ENCODE measurements at places on chromosomes 11 and 22.

GRCh38 chr11:61551634-61552033 lies 29.2 kb downstream of the SYT7 start:
- DNase-seq = no peak

DNA sequence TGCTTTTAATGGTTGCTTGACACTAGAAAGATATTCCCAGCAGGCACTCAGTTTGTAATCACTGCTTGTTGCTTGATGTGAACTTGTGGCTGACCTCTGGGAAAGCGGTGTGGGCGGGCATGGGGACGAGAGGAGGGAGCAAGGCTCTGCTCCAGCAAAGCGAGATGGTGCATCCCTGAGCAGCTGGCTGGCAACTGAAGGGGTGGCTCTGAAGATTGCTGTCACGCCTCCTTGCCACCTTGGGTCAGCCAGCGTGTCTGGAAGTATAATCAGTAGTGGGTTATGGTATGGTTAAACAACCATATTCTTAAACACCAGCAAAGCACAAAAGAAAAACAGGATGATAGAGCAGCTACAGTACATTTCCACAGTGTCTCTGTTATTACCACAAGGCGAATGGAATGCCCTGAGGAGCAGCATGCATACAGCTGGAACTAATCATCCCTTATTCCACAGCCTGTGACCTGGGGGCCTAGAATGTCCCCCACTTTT lies 124.5 kb downstream of the TRIM44 start:
- no peak for DNase-seq

DNA sequence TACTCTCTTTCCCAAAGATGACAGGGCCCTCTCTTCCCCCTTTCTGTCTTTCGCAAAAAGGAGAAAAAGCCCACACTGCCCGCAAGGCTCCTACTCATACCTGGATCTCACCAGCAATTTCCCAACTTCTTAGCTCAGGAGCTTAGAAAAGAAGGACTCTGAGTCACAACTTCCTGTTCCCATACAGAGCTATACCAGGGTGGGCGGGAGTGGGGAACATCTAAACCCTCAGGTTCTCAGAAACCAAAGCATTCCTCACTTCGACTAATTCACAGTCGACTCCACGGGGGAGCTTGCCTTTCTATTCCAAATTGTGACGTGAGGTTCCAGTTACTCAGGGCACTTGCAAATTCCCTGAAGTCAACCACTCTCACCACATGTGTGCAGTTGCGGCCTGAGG lies 61.9 kb downstream of the MTNR1B start:
- no peak for DNase-seq

DNA sequence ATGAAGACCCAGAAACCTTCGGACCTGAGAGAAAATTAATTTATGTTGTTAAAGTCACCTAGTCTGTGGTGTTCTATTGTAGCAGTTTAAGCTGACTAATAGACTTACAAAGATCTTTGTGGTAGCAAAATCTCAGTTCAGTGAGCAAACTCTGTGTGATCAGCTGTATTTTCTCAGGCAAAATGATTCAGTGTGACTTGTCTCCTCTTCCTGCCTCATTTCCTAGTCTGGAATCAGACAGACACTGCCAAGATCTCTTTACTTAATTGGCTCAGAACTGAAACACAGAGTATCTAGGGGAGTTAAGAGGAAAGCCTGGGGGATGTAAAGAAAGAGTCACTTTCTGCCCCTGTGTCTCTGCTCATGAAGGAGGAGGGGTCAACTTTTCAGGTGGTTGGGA lies 564.7 kb downstream of the KCNA4 start:
- no peak for DNase-seq

GRCh38 chr11:10667521-10667885 lies 26.1 kb downstream of the IRAG1 start:
- no peak for DNase-seq

DNA sequence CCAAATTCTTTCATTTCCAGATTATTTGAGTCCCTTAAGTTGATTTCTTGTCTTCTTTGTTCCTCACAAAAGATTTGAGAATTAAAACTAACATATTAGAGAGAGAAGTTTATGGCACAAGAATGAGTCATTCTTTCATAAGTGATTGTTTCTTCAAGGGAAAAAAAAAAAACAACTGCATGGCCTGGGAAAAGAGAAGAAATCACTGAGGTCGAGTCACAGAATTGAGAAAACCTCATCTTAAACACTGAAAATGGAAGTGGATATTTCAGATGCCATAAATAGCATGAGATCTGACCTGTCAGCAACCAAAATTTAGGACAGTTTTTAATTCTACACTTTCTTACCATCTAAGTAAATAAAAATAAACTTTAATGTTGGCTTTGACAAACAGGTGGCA lies 87.2 kb downstream of the CWF19L2 start:
- DNase-seq = no peak

DNA sequence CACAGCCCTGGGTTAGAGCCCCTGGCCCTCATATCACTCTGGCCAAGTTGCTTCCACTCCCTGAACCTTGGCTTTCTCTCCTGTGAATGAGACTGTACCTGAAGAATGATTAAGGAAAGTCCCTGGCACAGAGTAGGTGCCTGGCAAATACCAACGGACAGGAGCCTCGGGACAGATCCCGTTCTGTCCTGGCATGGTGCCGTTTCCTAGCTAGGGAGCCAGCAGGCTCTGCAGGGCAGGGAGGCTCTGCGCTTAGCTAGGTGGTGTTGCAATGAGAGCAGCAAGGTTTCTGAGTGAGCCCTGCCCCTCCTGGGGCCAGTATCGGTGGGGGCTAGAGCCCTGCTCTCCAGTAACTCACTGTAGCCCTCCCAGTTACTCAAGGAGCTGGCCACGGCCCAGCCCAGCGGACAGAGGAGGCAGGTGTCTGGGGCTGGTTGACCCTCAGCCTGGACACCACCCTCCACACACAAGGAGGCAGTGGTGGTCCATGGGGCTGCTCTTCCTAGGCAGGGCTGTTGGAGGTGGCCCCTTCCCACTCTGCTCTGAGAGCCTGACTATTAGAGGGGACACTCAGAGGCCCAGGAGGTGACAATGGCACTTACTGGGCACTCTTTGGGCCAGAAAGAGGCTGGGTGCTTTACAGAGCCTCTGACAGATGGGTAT lies 74.4 kb downstream of the NFAM1 start:
- DNase-seq = no peak

GRCh38 chr22:30143265-30143664 lies 63.0 kb downstream of the HORMAD2 start:
- no peak for DNase-seq

GRCh38 chr11:119924017-119924416 lies 195.0 kb upstream of the NECTIN1 start:
- no peak for DNase-seq

DNA sequence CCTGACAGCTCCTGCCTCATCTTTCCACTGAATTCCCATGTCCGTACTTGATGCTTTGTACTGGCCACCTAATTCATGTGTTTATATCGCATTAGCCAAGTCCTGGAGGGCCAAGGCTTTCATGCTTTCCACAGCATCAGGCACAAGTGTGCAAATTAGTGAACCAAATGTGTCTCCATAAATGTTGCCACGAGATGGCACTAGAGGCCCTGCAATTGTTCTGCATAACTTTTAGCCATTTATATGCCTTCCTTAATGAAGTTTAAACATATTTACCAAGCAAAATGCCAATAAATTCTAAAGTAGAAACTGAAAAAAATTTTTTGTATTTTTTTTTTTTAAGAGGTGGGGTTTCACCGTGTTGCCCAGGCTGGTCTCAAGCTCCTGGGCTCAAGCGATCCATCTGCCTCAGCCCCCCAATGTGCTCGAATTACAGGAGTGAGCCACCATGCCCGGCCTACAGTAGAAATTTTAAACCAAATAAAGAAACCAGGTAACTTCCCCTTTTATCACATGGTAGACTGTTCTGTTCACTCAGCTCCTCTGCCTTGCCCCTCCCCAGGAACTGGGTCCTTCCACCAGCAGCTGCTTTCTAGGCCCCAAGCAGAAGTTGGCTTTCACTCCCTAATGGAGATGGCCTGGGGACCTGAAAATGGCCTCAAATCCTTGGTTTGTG lies 20.8 kb upstream of the IL18BP start:
- DNase-seq = no peak

DNA sequence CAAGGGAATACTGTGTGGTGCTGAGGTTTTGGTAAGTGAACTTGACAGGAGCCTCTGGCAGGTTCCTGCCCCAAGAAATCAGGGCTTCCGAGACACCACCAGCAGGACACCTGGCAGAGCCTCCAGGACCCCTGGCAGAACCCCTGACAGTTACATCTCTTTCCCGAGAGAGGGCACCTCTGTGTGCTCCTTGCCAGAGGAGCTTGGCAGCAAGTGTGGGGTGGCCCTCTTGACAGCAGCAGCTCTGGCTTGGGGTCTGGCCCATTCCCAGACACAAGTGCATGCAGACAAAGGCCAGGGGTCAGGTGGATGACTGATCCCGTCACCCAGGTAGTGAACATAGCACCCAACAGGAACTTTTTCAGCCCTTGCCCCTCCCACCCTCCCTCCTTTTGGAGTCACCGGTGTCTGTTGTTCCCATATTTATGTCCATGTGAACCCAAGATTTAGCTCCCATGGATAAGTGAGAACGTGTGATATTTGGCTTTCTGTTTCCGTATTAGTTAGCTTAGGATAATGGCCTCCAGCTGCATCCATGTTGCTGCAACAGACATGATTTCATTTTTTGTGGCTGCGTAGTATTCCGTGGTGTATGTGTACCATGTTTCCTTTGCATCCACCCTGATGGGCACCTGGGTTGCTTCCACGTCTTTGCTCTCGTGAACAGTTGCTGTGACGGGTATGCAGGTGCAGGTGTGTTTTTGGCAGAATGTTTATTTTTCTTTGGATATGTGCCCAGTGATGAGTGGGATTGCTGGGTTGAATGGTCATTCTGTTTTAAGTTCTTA lies 21.2 kb upstream of the OSBPL5 start:
- no peak for DNase-seq

DNA sequence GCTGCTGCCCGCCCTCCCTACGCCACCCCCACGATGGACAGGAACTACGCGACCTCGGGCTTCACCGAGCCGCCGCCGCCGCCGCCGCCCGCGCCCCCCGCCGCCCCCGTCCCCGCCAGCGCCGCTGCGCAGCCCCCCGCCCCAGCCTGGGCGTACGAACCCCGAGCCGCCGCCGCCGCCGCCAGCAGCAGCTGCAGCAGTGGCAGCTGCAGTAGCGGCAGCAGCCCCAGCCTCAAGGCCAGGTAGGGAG lies 407 bp downstream of the QSER1 start:
- DNase-seq = no peak

DNA sequence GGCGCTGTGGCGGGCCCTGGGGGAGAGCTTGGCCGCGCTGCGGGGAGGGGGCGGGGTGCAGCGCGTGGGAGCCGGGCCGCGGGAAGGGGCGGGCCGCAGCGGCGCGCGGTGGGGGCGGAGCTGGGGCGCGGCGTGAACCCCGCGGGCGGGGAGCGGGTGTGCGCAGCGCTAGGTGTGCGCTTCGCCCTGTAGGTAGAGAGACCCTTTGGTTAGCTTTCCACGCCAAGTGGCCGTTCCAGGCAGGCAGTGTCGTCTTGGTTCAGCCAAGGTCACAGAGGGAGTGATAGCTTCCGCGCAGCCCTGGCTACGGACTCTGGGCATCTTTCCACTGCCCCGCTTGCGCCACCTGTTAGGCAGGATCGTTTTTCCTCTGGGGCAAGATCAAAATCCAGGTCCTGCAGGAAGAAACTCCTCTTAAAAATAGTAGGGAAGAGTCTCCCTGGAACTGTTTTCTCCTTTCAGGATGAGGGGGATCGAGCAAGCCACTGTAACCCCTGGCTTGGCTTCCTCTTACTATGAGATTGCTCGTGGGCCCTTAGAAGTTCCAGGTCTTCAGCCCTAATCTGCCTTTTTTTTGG lies 434 bp downstream of the BANF1 start:
- no peak for DNase-seq
